ENCODE measurements at places on chromosomes 4 and X.

GRCh38 chrX:55731826-55732225 lies 14.3 kb downstream of the RRAGB start:
- DNase-seq, result no peak

GRCh38 chr4:158895797-158896576 lies 127.2 kb downstream of the FNIP2 start:
- DNase-seq, result no peak

- DNase-seq, result no peak
Observed at GRCh38 chr4:79512363-79512762, 104.3 kb upstream of the GK2 start.

DNA sequence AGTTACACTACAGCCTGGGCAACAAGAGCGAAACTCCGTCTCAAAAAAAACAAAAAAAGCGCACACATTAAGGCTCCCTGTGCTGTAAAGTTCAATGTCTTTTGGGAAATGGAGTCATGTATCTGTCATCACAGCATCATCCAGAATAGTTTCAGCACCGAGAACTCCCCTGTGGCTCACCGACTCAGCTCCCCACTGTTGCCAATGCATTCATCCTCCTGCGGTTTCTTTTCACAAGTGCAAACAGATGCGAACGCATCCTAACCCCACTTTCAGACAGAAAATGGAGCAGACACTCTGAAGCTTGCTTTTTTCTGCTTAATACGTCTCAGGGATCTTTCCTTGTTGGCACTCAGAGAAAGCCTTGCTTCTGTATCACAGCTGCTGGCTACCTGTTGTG lies 13.8 kb upstream of the SH3TC1 start:
- DNase-seq, result no peak

GRCh38 chr4:184748251-184748652 lies 14.4 kb upstream of the CENPU start:
- DNase-seq, result no peak

DNA sequence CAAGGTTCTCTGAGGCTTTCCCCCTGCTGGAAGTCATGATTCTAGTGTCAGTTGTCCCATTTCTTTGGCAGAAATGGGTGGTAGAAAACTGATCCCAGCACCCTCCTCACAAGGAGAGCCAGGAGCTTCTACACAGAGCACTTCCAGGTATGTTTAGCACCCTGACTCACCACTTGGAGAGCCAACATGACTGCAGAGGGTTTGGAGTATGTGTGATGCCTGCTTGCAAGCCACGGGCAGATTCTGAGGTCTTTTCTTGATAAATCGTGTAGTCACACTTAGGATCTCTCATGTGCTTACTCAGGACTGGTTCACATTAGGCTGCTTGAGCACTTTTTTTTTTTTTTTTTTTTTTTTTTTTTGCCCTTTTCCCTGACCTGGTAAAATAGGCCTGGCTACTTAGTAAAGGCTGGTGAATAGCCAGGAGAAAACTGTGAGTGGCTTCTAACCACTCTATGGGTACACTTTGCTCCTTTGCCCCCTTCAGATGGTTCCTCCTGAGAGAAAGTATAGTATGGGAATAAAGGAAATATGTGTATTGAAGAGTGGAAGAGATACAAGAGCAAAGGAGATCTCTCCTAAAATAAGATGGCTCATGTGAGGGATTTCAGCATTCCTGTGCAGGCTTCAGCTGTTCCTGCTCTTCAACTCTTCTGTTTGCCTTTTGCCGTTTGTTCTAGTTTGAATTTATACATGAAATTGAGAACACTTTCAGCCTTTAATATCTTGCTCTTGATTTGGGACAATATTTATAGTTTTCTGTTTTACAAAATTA lies 103.6 kb downstream of the EMCN start:
- no peak for DNase-seq

Measured in activated T-cell treated with anti-CD3 and anti-CD28 coated beads for 1 hour (primary cell).